ENCODE measurements at places on chromosomes 6 and 20.

- DNase-seq, result no peak
These were observed 121.3 kb downstream of the MYO6 start for GRCh38 chr6:75870389-75870788.

DNA sequence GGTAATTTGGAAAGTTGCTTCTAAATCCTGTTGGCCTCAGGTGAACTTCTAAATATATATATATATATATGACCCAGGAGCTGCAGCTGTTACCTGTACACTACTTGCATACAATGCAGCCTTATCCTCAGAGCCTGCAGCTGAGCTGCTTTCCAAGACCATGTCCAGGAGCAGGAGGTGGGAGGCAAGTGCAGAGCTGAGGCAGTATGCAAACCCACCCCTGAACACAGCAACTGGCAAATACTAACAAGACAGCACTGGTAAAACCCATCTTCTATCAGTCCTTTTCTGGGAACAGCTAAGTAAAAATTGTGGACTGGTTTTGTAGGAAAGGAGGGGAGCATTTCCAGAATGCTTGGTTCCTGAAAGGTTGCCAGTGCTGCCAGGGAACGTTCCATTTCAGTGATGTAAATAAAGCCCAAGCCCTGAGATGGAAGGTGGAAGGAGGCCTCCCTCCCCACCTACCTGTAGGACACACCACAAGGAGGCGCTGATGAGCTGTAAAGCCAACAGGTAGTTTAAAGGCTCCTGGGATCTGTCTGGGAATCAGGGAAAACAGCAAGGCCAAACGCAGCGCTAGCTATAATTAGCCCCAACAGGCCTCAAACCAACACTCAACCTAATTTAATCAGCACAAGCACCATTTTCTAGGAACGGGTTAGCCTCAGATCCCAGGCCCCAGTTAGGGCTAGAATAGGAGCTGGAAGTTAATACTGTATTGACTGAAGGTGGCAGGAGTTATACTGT lies 93.8 kb upstream of the MAP7 start:
- DNase-seq, result peak; percentile 57

DNA sequence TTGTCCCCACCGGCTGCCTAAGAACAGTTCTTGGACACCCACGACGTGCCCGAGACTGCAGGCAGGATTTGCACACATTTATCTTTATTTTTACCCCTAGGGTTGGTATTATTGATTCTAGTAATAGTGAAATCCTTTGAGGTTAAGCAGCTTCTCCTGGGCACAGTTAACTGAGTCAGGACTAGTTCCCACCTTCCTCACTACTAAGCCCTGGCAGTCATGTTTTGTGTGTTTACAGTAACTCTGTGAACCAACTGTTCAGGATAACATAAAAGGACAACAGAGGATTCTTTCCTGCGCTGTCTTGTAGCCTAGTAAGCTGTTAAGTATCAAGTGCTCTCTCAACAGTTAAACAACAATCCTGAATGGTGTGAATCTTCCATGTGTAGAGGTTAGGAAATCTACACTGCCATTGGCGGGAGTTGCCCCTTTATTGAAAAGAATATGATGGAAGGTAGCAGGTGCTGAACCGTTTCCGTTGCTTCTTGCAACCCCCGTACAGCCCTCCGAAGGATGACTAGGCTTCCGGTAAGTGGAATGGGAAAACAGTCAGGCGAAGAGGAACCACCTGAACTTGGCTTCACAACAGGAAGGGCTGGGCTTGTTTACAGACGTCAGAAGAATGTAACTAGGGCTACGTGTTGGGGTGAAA lies 979 bp upstream of the SOD2 start:
- no peak for DNase-seq

GRCh38 chr20:45497971-45498494 lies 17.4 kb downstream of the SPINT3 start:
- no peak for DNase-seq

DNA sequence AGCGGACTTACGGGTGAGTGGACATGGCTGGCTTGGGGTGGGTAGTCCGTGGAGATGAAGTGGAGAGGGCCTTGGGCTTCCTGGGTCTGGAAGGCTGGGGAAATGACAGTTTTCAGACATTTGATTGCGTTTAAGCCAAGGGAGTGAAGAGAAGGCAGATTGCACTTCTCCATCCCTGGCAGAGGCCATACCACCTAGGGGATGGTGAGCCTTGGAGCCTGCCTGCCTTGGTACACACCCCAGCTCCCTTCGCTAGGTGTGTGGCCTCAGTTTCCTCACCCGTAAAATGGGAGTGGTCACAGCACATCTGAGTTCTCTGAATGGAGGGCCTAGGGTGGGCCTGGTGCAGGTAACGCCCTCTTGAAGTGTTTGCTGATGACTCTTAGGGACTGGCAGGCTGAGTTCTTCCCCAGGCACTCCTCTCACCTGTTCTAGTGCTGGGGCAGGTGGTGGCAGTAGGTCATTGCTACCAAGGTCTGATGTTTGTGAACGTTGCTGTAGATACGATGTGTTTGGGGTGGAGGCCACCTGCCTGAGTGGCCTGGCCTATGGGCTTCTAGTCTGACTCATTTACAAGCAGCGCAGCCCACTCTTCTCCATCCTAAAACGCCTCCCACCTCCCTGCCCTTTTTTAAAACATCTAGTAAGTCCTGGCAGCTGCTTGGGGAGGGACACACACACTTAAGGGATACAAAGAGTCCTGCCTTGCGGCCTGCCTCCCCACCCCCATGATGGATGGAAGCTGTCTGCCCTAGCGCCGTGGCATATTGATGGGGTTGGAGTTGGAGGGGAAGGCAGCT lies 2.3 kb downstream of the RBM38 start:
- no peak for DNase-seq

DNA sequence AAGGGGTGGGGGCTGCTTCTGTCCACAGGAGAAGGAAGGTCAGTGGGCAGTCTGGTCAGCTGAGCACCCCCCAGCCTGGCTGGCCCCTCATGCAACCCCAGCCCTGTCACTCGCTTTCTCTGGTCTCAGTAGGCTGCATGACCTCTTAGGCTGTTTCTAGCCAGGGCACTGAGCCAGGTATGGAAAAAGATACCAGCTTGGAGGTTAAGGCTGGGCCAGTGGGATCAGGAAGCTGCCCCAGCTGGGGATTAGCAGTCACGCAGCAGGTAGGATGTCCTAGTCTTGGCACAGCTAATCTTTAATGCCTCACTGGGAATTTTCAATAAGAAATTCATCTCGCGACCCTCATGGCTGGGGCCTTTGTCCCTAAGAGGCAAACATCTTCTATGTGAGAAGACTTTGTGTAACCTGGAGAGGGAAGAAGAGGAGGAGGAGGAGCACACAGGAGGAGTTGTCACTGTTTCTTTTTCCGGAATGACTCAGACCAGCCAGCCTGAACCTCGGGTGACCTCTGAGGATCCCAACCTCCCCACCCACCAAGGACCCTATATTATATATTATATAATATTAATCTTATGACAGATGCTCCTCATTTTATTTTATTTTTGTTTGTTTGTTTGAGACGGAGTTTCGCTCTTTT lies 2.4 kb upstream of the BPIFA2 start:
- no peak for DNase-seq

DNA sequence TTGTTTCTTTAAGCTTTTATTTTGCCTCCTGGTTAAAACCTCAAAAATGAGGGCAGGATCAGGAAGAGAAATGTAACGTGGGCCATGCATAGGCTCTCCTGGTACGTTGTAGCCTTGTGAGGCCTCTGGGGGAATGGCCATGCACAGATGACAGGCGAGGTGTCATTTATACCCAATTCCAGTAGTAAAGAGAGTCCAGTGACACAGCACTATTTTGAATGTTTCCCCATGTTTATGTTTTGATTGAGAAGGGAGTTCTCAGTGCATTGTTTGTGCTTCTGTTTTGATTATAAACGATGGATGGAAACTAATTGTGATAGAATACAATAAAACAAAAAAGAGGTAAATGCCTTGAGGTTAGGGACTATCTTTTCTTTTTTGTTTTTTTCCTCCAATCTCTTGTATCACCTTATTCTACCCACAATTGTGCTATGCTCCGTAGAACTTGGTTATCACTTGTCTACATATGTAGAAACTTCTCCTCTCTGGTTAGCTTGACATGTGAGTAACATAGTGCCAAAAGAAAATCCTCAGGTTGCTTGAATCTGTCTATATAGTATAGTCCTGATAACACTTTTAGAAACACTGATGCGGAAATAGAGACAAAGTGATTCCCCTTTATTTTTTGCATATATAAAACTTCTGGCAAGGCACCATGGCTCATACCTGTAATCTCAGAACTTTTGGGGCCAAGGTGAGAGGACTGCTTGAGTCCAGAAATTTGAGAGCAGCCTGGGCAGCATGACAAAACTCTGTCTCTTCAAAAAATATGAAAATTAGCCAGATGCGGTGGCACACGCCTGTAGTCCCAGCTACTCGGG lies 6.9 kb upstream of the SMIM28 start:
- DNase-seq, result no peak

GRCh38 chr20:7710440-7710839 lies 229.8 kb downstream of the HAO1 start:
- peak; percentile 62 for DNase-seq

GRCh38 chr20:60132827-60133670 lies 174.8 kb downstream of the CDH26 start:
- no peak for DNase-seq

DNA sequence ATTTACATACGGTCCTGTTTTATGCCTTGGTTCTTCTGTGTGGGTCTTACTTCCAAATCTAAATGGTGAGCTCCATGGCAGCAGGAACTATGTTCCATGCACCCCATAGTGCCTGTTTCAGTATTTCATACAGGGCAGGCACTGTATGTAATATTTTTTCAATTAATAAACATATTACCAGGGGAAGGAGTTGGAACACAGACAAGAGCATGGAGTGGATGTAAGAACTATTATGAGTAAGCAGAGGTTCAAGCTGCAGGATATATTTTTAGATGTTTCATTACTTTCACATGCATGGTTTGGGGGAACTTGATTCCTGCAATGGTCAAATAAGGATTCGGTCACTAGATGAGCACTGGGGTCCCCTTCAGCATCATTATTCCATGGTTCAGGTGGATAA lies 108.3 kb downstream of the KIF13A start:
- no peak for DNase-seq

GRCh38 chr6:139778106-139778505 lies 403.7 kb upstream of the CITED2 start:
- DNase-seq, result no peak

DNA sequence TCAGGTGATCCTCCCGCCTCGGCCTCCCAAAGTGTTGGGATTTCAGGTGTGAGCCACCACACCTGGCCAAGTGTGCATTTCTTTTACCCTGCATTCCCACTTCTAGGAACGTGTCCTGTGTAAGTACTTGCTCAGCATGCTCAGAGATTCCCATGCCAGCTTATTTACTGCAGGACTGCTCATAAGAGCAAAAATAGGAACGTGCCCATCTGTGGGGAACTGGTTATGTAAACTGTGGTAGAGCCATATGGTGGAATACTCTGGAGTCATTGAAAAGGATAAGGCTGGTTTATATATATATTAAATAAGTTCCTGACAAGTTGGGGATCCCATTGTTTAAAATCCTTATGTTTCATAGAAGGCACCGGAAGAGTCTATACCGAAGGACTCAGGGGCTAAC lies 38.2 kb upstream of the FANCE start:
- no peak for DNase-seq

- peak; percentile 47 for DNase-seq
These were observed 34.8 kb downstream of the ELOVL2 start for GRCh38 chr6:11009353-11009752.

GRCh38 chr6:145199961-145200360 lies 535.4 kb downstream of the EPM2A start:
- DNase-seq, result peak; percentile 2

- DNase-seq, result peak; percentile 92
These were observed at the start of gene DSTN for GRCh38 chr20:17569616-17570346. DSTN (plus strand) TSS chr20:17570075; CDS start chr20:17570209, 134 bp downstream.

DNA sequence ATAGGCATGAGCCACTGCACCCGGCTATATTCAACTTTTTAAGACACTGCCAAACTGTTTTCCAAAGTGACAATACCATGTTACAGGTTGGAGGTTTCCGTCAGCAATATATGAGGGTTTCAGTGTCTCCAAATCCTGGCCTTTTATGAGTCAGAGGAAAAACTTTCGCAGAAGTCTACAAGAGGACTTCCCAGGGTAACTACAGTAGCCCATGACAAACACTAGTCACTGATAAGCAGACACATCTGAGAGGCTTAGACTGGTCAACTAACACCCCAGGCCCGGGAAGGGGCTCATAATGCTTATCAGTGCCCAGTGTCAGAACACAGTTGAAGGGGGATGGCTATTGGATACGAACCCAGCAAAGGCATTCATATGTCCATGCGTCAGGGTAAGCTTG lies 85.4 kb downstream of the SOX4 start:
- DNase-seq, result peak; percentile 41

DNA sequence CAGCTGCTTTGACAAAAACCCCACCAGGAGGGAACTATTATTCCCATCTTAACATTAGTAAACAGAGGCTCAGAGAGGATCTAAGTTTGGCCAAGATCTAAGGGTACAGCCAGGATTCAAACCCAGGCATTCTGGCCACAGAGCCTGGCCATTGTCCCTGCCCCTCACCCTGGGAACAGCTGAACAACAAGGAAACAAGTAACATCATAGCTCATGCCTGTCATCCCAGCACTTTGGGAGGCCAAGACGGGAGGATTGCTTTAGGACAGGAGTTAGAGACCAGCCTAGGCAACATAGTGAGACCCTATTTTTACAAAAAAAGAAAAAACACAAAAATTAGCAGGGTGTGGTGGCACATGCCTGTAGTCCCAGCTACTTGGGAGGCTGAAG lies 27.5 kb downstream of the TOX2 start:
- no peak for DNase-seq

GRCh38 chr20:20796766-20797440 lies 84.5 kb upstream of the RALGAPA2 start:
- no peak for DNase-seq

DNA sequence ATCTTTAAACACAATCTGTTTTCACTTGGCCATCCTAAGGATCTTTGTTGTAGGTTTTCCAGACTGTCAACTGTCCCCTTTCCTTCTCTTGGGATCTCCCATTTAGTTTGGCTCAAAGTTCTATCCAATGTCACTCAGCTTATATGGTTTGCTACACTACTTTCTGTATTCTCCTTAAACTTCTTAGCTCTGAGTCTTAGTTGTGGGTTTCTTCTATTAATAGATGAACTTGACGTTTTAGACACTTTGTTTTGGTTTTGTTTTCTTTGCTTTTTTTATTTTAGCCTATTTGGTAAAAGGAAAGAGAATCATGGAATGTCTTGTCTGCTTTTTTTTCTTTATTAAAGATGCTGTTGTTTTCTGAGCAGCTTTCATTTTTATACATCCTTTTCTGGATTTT lies 11.4 kb downstream of the RMND1 start:
- no peak for DNase-seq

DNA sequence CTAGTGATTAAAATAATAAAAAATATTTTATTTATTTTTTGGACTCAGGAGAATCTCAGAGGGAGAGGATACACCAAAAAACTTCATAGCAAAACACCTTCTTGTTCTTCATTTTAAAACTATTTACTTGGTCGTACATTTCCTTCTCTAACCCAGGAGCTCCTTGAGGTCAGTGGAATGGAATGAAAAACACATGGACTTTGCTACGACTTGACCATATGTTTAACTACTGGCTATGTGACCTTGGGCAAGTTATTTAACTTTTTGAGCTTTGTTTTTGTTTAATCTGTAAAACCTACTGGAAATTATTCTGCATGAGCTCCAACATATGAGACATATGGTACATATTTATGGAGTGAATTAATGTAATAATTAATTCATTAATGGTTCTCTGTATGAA lies 1005.5 kb upstream of the CITED2 start:
- DNase-seq, result no peak
